ENCODE measurements at places on chromosomes 6 and 20.
A peak's percentile ranks its signal among the peaks of the same experiment; 100 is the strongest.

- no peak for DNase-seq
These were observed 23.0 kb upstream of the NAA20 start for GRCh38 chr20:19993958-19994669.

- DNase-seq, result no peak
These were observed 48.8 kb upstream of the ZNF217 start for GRCh38 chr20:53642196-53643030.

DNA sequence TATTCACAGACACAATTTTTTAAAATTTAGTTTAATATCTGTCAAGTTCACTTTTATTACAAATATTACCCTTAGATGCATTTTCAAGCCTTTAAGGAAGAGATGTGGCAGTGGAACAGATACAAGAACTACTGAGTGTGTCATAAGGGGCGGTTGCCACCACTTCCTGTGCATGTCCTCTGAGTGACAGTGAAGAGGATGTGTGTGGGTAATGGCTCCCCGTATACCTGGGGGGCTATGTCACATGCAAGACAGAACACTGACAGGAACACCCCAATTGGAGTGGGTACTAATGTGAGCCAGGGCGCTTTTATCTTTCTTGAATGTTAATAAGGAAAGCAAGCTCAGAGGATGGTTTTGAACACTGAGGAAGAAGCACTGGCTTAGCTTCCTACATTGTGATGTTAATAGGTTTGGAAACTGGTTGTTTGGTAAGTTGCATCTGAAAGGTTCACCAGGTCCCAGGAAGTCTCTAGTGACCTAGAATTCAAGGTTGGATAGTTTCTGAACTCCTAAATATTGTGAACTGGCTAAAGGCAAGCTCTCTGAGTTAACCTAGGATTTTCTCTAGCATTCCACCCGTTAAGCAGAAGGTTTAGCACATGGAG is 83.4 kb upstream of the ASF1A start:
- DNase-seq, result no peak

DNA sequence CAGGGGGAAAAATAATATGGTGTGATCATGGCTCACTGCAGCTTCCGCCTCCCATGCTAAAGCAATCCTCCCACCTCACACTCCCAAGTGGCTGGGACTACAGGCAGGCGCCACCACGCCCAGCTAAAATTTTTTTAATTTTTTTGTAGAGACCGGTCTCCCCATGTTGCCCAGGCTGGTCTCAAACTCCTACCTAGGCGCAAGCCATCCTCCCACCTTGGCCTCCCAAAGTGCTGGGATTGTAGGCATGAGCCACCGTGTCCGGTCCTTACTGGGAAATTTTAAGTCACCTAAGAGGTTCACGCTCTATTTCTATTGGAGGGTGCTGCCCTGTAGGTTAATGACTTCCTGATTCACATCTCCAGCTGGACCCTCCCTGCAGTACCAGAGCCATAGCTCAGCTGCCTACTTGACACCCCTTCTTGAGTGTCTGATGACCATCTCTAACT is 626 bp upstream of the CDK5RAP1 start:
- DNase-seq, result no peak

DNA sequence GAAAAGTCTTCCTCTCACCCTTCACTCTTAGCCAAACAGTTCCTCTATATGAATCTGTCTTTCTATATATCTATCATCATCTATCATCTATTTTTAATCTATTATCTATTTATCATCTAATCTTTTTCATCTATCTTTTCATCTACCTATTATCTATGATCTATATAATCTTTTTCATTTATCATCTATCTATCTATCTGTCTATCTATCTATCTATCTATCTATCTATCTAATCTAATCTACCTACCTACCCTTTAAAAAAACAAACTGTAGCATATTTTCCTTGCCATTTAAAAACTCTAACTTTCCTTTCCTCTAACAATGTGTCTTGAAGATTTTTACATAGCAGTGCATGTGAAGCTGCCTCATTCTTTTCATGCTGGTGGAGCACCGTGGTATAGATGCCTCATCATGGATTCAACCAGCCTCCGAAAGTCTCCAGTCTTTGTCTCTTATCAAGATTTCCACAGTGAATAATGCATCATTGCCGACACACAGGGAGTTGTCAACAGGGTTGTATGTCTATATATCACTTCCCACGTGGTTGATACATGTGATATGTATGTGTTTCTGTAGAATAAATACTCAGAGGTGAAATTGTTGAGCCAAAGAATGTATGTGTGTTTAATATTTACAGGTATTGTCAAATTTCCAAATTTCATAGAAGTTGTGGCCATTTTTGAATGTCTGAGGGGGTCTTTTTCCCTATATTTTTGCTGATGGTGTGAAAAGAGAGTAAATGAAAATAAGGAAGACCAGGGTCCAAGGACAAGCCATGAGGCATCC is 51.3 kb downstream of the VEGFA start:
- DNase-seq, result no peak

GRCh38 chr20:46438156-46438750 is 31.8 kb upstream of the ELMO2 start:
- peak; percentile 42 for DNase-seq

DNA sequence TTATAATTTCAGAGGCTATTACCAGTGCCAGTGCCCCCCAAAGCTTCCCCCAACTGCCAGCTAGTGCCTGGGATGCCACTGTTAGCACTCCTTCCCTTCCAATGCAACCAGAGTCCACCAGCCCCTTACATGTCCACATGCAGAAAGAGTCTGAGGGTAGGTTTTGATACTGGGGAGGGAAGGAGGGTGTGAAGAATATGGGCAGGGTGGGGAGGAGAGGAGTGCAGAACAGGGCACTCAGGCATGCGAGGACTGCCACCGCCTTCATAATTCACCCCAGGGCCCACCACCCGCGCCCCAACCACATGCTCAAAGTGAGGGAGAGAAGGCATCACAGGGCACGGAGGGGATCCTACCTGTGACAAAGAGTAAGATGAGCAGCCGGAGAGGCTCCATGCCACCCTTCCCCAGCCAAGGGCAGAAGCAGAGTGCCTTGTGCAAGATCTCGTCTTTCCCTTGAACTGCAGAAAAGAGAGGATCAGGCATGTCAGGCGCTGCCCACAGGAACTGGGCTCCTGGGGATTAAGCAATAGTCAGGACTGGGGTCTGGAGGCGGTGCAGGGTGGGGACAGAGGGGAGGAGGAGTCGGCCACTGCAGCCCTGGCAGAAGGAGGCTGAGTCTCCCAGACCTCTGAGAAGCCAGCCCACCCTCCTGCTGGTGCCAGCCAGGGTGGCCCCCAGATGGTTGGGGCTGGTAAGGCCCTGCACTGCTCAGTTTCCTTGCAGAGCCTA is at the start of gene TREM2:
TREM2 (minus strand) TSS at position 430 of the 732 bp plus-strand sequence; CDS start at position 396, 34 bp downstream.
- DNase-seq, result no peak

GRCh38 chr20:57651881-57652605 is 31.8 kb upstream of the ZBP1 start:
- DNase-seq, result no peak

Data from hypothalamus (tissue), 51 donors.